ENCODE measurements at places on chromosomes 2 and 18.

- no peak for DNase-seq
Measured at GRCh38 chr2:15159751-15160177, 401.4 kb downstream of the NBAS start.

DNA sequence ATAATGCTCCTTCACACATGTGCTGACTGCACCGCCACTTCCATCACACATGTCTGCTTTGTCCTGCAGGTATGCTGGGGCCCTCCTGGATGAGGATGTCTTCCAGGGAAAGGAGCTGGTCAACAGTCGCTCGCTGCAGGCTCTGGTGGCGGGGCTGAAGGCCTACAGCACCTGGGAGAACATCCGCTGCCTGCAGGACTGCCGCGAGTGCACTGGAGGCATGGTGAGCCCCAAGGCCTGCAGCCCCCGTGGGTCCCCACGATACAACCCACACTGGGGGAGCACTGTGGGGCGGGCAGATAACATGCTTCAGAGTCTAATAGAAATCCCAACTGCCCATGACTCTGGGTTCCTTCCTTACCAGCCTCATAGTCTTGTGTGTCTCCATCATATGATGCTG lies 187.3 kb upstream of the BCL2L11 start:
- DNase-seq: no peak

DNA sequence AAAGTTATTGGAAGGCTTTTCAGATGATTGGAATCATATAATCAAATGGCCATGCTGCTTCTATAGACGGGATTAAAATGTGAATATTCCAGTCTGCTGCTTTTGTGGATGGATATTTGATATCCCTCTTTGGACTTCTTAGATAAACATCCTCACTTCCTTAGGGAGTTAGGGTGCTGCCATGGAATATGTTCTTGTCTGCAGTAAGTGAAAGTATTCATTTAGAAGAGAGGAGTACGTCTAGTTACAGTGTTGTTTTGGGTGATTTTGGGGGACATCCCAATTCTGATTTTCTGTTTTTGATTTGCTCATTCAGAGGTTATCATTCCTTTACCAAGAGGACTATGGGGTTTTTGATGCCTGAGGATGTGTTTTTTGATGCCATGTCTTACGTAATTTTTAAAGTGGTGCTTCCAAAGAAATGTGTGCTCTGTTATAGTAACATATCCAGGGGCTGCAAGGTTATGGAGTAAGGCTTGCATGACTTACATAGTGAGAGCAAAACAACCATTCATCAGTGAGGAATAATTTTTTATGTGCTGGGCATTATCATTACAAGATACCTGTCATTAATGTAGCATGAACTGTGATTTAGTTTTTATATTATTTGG lies 33.6 kb downstream of the ASXL3 start:
- DNase-seq: no peak

DNA sequence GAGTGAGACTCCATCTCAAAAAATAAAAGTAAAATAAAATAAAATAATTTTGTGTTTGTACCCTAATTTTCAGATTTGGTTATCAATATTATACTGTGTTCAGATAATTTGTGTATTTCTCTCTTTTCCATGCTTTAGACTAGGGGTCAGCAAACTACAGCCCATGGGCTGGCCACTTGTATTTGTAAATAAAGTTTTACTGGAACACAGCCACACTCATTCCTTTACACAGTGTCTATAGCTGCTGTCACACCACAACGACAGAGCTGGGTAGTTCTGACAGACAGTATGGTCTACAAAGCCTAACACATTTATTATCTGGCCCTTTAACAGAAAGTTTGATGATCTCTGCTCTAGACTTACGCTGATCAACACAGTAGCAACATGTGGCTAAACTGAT lies 43.8 kb downstream of the SNORC start:
- no peak for DNase-seq

GRCh38 chr2:180312542-180312941 lies 305.4 kb upstream of the CWC22 start:
- no peak for DNase-seq

- no peak for DNase-seq
Measured at GRCh38 chr18:21443776-21444464, 156.6 kb downstream of the ESCO1 start.

GRCh38 chr2:131584940-131585339 lies 57.3 kb downstream of the CCDC74A start:
- DNase-seq: no peak

- no peak for DNase-seq
Measured at GRCh38 chr2:101693991-101694588, 3.4 kb upstream of the MAP4K4 start.

DNA sequence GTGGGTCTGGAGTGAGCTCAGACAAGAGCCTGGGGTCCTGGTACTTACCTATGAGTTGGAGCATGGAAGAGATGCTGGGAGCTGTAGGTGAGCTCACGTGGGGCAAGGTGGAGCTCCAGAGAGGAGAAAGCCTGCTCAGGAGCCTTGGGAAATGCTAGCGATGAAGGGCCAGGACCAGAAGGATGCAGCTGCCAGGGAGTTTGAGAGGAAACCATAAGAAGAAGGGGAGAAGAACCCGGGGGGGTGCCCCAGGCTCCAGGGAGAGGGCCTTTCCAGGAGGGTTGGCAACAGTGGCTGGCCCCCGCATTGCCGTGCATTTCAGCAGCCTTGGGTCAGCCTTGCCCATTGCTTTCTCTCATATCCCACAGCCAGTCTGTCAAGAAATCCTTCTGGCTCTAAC lies 268.7 kb downstream of the GLI2 start:
- DNase-seq: no peak

GRCh38 chr18:48538531-48539405 lies at the start of gene CTIF:
TSS of gene CTIF (plus strand) at chr18:48539031. CDS start at chr18:48619566, 80,535 bp downstream.
- DNase-seq: peak; percentile 41

DNA sequence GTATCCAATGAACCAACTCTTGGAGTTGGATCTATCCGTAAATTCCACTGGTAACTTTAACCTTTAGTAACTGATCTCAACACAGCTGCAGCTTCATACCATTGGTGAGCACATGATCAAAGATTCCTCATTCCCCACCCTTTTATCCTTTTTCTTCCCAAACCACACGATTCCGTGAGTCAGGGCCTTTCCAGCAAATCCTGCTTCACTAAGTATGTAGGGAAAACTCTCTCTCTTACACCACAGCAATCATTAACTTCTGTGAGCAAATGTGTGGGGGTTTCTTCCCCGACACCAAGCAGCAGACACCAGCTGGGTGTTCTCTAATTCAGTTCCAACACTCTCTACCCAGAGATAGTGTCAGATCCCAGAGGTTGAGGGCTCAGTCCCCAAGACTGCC lies 23.5 kb downstream of the ELP2 start:
- no peak for DNase-seq

GRCh38 chr2:176934869-176935415 lies 277.7 kb upstream of the HNRNPA3 start:
- no peak for DNase-seq

DNA sequence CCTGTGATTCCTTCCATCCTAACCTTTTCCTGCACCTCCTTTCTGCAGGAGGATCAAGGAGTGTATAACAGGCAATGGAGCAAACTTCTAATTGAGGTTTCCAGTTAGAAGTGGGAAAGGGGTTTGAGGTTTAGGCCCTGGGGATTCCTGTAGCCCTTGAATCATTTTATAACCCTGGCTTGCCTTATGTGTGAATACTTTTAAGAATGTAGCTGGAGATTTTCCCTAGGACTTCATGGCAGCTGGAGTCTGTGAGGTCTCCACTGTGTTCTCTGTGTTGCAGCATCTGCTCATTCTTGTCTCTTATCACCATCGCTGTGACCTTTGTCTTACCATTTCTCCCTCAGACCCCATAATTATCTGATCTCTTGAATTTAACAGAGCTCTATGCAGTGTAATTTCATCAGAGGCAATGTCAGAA lies 370.2 kb upstream of the SLC14A2 start:
- no peak for DNase-seq

GRCh38 chr2:30421604-30422443 lies 25.2 kb upstream of the LCLAT1 start:
- DNase-seq: no peak

- DNase-seq: no peak
Measured at GRCh38 chr2:140775411-140775810, 1355.4 kb downstream of the LRP1B start.
